NCI-H1417 (cell line): ENCODE measurements at places on chromosomes 5 and 9.

DNA sequence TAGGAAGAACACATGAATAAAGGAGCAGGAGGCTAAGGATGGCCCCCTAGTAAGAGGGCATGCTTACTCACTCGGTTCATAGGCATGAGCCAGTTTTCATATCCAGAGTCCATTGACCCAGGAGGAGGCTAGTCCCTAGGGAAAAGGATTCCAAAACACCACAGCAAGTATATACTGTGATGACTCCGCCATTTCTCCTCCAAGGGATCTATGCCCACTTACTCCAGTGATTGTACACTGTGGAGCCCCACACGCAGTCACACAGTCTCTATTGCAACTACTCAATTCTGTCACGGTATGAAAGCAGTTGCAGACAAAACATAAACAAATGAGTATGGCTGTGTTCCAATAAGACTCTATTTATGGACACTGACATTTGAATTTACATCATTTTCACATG lies 117.7 kb upstream of the ALDH1B1 start:
- no peak for DNase-seq

DNA sequence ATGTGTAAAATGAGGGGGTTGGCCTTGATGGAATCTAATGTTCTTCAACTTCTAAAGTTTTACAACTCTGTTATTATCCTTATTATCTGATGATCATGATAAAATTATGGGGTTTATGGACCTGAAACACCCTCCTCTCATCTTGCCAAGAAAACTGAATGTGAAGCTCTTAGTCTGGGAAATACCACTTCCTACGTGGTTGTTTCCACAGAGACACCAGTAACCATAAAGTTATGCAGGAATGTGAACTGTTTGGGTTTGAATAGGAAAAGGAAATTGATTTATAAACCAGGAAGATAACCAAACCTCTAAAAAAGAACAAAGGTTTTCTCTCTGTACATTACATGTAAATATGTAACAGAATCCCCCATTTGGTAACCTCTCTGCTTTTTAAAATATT lies 28.3 kb upstream of the RAI14 start:
- no peak for DNase-seq

DNA sequence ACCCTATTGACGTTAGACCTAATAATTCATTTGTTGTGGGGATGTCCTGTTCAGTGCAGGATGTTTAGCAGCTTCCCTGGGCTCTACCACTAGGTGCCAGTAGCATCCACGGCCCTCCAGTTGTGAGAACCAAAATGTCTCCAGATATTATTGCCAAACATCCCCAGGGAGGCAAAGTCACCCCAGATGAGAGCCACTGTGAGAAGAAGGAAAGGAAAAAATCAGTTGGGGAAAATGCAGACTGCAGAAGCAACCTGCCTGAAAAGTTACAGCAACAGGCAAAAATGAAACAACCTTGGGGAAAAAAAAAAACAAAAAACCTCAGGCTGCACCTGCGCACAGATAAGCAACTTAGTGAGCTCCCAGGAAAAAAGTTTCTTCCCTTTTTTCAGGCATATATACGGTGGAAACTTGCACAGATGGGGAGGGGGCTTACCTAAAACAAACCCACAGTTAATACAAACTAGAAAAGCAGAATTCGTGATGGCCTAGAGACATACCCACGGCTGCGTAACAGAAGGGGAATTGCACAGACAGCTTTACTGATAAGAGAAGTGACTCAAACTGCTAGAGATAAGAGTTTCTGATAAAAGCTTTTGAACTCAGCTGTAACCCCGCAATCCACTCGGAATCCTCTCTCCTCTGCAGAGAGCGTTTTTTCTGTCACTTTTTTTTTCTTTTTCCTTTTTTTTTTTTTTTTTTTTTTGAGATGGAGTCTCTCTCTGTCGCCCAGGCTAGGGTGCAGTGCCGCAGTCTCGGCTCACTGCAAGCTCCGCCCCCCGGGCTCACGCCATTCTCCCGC lies 29.8 kb upstream of the FBP1 start:
- DNase-seq: peak; percentile 73

- DNase-seq: no peak
Observed at GRCh38 chr9:6634444-6634843, 11.1 kb downstream of the GLDC start.

GRCh38 chr5:74798977-74799911 lies 32.2 kb downstream of the NSA2 start:
- no peak for DNase-seq
